ENCODE measurements at places on chromosomes 3 and 15.

GRCh38 chr15:89751748-89752147, 699 bp upstream of the MESP1 start:
- no peak for DNase-seq

- DNase-seq: no peak
These were observed 1072.7 kb downstream of the OTOL1 start for GRCh38 chr3:162569314-162569713.

GRCh38 chr15:59018833-59019232, 31.4 kb downstream of the RNF111 start:
- DNase-seq: no peak

- DNase-seq: no peak
These were observed 226.5 kb upstream of the NANOGP8 start for GRCh38 chr15:35311615-35312014.

DNA sequence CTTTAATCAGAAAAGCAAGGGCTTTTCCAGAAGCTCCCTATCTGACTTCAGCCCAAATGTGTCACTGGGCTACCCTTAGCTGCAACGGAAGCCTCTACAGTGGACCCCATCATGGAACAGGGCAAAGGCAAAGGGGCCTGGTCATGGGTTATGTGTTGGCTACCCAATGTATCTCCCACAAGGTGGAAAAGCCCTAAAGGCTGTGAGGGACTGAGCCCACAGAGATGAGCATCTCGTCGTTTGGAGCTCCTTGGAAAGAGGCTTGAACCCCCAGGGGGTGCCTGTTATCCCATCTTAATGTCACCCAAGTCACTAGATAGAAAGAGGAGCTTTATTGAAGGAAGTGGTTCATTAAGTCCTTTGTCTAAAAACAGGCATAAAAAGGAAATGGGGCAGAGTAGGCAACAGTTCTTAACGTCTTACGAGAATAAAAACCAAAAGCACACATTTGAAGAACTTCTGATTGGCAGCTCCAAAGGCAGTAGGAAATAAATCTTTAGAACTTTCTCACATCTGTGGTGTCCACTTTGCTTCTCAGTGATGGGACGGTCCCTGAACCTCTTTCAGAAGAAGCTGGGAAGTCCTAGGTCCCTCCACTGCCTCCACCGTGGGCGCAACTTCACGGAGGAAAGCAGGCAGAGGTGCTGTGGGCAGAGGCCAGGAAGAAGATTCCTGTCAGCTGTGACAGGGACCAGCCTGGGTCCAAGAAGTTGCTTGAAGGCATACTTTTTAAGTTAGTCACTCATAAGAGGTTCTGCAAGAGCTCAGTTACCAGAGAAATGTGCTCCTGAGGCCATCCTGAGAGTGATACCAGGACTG, 93.7 kb downstream of the MYLK start:
- DNase-seq: no peak

DNA sequence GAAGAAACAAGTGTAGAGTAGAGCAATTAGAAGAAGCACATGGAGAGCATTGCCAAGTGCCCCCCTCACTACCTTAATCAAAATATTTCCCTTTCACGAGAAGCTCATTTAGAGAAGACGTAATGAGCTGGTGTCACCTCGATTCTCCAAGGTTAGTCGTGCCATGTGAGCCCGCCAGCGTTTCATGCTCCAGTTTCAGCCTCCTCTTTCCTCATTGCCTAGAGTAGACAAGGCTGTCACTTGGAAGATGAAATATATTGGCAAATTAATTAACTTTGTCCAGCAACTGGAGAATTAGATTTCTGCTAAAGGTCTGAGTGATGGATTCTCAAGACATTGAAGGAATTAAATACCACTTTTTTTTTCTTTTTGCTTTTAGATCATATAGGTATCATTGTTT, 399.6 kb downstream of the TUSC7 start:
- DNase-seq: no peak

DNA sequence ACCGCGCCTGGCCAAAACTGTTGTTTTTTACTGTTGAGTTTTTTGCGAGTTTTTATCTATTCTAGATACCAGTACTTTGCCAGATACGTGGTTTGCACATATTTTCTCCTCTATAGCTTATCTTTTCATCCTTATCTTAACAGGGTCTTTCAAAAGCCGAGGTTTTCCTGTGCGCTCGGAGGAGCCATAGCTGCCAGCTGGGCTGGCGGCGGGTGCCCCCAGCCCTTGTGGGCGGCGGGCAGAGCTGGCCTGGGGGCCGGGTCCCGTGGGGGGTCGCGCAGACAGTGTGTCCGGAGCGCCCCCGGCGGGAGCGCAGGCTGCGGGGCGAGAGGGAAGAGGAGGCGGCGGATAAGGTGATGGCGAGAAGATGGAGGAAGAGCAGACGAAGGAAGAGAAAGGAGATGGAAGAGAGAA, 11.1 kb upstream of the EIF4A2 start:
- DNase-seq: no peak

- DNase-seq: no peak
These were observed 344.9 kb upstream of the SLCO3A1 start for GRCh38 chr15:91508633-91509032.

GRCh38 chr3:133479895-133480669, 80.2 kb downstream of the BFSP2 start:
- no peak for DNase-seq

DNA sequence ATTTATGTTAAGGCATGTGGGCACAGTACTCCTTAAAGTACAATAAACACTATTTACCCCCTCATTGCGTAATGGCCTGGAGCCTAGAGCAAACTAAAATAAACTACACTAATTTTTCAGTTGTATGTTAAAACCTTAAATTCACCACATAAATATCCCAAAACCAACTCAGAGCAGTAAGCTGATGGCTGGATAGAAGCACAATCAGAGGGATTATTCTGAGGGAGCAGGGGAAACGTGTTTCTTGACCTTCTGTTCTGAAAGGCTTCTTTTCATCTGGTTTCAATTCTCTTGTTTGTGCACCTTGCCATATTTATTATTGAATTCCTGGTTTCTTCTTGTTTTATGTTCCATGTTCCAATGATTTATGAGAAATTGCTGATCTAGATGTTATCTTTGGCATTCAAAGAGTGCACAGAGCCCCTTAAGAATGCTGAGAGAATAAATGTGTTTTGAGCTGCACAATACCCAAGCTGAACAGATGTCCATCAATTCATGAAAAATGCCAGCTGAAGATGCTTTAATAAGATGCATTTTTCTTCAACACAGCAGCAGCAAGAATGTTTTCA, 29.6 kb downstream of the RPL22L1 start:
- peak; percentile 30 for DNase-seq

DNA sequence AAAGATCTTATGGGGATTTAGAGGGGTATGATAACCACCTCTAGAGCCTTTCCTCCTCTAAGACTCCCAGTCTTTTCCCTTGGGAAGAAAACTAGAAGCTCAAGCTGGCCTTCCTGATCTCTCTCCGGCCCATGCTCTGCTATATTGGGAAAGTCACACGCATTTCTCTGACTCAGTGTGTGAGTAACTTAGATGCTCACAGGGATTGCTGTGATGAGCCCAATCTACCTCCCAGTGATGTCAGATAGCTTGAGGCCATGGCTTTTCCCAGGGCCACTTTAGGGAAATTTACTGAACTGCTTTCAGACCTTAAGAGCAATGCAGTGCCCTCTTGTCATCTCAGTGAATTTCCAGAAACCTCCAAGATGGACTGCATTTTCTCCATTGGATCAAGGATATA, 8.6 kb upstream of the ST8SIA2 start:
- DNase-seq: no peak

DNA sequence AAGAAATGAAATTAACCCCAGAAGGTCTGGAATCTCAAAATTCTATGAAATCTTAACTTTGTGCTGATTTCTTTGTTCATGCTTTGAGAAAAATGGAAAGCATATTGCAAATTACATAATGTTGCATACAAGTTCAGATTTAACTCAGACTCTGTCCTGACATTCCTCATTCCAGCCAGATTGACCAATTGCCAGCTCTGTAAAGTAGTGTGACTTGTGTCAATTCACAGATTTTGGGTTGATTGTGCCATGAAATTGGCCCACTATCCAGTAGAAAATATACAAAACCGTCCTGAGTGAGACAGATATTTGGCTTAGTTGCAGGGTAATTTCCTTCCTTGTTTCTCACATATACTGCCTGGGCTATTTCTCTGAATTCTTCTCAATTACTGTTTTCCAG, 1312.6 kb downstream of the ROBO1 start:
- no peak for DNase-seq

DNA sequence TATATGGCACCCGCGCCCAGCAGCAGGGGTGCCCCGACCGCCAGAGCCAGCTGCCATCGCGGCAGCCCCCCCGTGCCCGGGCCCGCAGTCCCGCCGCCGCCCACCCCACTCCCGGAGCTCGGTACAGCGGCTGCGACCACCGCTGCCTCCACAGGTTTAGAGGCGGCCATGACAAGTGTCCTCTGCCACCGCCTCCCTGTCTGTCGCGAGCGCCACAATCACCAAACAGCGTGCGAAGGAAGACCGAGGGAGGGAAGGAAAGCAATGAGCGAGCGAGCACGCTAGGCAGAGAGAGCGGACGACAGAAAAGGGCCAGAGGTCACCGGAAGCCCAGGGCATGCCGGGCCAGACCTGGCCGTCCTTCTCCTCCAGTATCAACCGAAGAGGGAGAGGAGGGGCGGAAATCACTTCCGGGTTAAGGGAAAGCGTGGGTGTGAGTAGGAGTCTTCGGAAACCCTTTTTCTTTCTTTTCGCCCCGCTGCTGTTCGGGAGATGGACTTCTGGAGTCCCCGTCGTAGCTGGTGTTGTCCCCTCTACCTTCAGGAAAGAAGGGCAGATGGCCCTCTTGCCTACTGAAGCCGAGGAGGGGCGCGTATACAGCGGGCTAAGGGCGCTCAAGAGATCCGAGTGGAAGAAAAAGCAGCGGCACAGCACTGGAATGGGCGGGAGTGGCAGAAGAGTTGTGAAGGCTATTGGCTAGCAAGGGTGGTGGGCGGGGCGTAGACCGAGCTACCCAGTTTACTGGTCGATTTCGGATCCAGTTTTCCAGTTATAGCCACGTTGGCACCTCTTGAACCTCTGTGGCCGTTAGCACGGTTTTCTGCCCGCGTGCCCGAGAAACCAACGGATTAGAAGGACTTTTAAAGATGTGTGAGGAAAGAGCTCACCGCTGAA, at the start of the genes LNP1 and TOMM70:
TSS of gene LNP1 (plus strand) at position 760 of the 894 bp plus-strand sequence. CDS start 28,191 bp downstream, outside the sequence.
TSS of gene TOMM70 (minus strand) at position 310 of the 894 bp plus-strand sequence. CDS start at position 170, 140 bp downstream.
- peak; percentile 99 for DNase-seq

GRCh38 chr3:22474706-22475445, 723.9 kb upstream of the ZNF385D start:
- no peak for DNase-seq

DNA sequence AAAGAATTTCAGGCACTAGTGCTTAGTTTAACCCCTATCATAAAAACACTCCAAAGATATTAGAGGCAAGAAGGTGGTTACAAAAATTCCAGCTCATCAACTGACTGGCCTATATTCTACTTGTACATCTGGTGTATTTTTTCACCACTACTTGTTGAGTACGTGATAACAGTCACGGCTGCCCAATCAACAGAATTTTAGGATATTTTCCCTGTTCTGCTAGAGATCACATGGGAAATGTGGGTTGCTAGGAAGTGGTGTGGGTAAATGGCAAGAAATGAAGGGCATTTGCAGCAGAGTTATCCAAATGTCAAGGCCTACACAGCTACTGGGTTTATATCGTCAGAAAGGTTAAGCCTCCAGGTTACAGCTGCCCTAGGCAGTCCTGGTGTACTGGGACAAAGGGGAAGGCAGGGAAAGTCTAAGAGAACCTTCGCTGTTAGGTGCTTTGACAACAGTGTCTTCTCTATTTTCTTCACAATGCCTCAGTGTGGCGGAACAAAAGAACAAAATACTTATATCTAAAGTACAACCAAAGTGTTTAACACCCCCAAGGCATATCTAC, 81.9 kb downstream of the FMN1 start:
- DNase-seq: no peak

GRCh38 chr3:115859002-115859807, 235.9 kb downstream of the GAP43 start:
- no peak for DNase-seq

DNA sequence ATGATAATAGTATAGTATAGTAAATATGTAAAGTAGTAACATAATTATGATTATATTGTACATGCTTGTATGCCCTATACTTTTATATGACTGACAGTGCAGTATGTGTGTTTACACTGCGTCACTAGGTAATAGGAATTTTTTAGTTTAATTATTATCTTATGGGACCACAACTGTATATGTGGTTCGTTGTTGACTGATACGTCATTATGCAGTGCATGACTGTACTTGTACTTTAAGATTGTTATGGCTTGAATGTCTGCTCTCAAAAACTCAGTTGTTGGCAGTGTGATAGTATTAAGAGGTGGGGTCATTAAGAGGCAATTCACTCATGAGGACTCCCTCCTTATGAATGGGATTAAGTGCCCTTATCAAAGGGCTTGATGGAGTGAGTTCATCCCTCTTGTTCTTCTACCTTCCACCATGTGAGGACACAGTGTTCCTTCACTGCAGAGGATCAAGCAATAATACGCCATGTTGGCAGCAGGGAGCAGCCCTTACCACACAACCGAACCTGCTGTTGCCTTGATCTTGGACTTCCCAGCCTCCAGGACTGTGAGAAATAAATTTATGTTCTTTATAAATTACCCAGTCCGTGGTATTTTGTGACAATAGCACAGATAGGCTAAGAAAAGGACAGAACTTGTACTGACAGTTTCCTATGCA, 152.2 kb downstream of the NEK11 start:
- DNase-seq: no peak

- DNase-seq: no peak
These were observed 154.7 kb upstream of the GOLIM4 start for GRCh38 chr3:168250415-168250861.

DNA sequence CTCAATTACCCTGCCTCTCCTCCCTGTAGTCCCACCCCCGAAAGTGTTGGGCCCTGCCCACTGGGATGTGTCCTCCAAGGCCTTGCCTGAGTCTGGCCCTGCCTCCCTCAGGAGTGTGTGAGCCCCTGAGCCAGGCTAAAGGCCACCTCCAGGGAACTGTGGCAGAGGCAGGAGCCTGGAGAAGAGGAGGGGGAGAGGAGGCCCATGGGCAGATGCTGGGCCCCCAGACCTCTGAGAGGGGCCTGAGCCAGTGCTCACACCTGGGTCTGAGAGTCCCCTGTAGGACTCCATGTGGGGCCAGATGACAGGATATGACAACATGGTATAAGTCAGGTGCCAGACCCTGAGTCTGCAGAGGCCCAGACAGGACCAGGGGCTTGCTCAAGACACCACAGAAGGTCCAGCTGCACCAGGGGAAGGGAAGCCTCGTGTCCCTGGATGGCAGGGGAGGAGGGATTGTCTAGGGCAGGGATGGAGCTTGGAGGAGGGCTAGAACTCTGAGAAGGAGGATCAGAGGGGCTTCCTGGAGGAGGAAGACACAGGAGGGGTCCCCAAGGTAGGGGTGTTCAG, 217.9 kb downstream of the TBC1D2B start:
- no peak for DNase-seq

DNA sequence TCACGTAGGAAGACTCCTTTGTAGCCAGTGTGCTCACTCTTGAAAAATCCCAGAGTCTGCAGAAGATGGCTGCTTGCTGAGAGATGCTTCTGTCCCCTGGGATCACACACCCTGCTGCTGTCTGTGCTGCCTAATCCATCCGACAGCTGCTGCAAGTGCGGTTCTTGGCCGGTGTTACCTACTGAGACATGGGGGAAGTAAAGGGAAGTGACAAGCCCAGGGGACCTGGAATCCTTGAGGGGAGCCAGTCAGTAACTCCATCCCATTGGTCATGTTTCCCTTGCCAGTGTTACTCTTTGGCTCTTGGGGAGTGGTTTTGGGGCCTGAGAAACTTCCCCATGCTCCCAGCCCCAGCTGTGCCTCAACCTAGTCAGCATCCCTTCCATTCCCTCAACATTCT, 8.3 kb upstream of the CPNE9 start:
- no peak for DNase-seq
